ENCODE measurements at places on chromosomes 12 and 14. TPM values are rescaled to one million over a fixed set of nuclear protein-coding genes. Genes with fewer than 3 reads are reported as not detected.

GRCh38 chr14:64612021-64612380 lies 62.2 kb downstream of the PPP1R36 start:
- peaks cover 3% of the 10 kb centered on the region for H3K4me1 ChIP-seq
- H3K4me3 ChIP-seq: no peak overlapping the region
- no peaks in the 10 kb centered on the region for H3K36me3 ChIP-seq
- no peaks in the 10 kb centered on the region for H3K27me3 ChIP-seq

- no peak overlapping the region for H3K4me3 ChIP-seq
- H3K27me3 ChIP-seq: no peaks in the 10 kb centered on the region
- peaks cover 15% of the 10 kb centered on the region for H3K4me1 ChIP-seq
- peak overlapping the region; percentile 91 for H3K27ac ChIP-seq
Observed at GRCh38 chr14:75401361-75401760, 26.5 kb upstream of the JDP2 start.

DNA sequence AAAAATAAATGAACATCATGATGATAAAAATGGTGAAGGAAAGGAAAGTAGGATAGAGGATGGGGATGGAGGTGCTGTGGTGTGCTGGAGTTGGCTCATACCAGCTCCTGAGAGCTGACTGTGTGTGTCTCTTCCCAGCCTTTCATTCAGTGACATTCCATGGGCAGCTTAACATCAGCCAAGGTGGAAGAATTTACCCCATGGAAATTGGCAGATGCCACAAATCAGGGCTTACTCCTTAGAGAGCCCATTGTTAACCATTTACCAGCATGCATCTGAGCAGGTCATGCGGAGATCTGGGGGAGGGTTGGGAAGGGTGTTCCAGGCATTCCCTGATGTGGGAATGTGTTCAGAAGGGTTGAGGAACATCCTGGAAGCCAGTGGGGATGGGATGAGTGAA lies 164.7 kb upstream of the MYL2 start:
- H3K27ac ChIP-seq: no peak overlapping the region
- H3K36me3 ChIP-seq: no peaks in the 10 kb centered on the region
- H3K27me3 ChIP-seq: peaks cover 3% of the 10 kb centered on the region
- no peak overlapping the region for H3K4me3 ChIP-seq
- H3K4me1 ChIP-seq: no peaks in the 10 kb centered on the region

- no peak overlapping the region for H3K27ac ChIP-seq
- no peaks in the 10 kb centered on the region for H3K36me3 ChIP-seq
- no peak overlapping the region for H3K4me3 ChIP-seq
- no peaks in the 10 kb centered on the region for H3K27me3 ChIP-seq
- no peaks in the 10 kb centered on the region for H3K4me1 ChIP-seq
Observed at GRCh38 chr14:102094101-102094500, 7.3 kb upstream of the HSP90AA1 start.

MYF5 gene
- 0.10 TPM for polyA plus RNA-seq

- no peak overlapping the region for H3K27ac ChIP-seq
- no peaks in the 10 kb centered on the region for H3K36me3 ChIP-seq
- H3K27me3 ChIP-seq: no peaks in the 10 kb centered on the region
- DNase-seq: no peak
- no peak overlapping the region for H3K4me3 ChIP-seq
Observed at GRCh38 chr12:109637348-109637747, 63.8 kb downstream of the MVK start.
